Bone marrow (tissue), 2 donors: ENCODE measurements at places on chromosomes 16 and 17.

DNA sequence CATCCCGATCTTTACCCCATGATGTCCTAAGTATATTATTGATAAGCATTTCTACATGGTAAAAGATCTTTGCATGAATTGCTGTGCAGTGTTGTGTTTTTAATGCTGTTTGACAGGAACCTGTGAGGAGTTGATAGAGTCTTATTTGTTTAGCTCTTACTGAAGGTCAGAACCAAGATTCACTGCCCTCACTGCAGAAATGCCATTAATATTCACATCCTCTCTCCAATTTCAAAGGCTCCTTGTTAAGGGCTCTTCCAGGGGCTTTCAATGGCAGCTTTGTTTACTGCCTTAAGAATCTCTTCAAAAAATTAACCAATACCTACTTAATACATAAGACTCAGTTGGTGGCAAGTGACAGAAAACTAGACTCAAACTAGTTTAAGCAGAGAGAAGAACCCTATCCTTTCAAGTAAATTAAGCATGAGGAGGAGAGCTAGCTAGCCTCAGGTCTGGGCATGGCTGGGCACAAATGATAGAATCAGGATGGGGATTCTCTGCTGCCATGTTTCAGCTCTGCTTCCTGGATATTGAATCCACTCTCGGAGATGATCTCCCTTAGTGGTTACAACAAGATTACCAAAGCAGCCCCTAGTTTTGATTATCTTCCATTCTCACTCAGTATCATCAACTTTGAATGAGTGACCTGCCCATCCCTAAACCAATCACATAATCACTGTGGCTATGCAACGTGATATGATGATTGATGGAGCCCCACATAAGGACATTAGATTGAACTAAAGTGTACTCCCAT, 311.8 kb downstream of the CDH11 start:
- DNase-seq: no peak

- DNase-seq: no peak
Observed at GRCh38 chr16:7722761-7723160, 390.1 kb downstream of the RBFOX1 start.

DNA sequence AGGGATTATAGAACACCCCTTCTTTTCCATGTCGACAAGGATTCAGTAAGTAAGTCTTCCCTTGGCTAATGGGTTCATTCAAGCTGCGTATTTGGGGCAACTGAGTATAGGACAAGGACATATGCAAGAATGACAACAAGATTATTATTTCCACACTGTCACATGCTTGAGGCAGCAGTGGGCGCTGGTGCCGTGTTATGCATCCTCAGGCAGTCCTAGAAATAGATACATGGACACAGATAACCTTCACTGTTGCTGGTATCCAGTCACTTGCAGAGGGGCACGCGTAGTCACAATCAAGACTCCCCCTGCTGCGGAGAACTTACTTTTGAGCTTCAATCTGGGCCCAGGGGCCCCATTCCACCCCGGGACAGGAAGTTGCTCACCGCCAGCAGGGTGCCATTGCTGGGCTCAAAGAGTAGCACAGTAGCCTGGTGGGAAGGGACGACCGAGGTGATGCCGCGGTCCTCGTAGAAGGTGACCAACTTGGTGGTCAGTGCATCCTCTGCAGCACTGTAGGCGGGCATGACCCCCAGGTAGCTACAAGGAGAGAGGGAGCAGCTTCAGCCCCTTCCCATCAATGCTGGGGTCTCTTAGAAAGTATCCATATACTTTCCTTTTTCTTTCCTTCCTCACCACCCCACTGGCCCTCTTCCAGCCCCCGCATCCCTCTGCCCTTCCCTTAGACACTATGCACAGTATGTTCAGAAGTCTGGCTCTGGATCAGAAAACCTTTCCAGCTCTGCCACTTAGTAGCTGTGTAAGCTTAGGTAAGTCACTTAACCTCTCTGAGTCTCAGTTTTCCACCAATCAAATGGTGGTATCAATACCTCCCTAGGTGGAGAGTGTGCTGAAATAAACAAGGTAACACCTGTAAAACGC, 804 bp downstream of the CRYM start:
- no peak for DNase-seq

- DNase-seq: no peak
Observed at GRCh38 chr17:56326001-56326359, 172.7 kb downstream of the ANKFN1 start.

- DNase-seq: no peak
Observed at GRCh38 chr16:56143666-56144065, 47.6 kb upstream of the GNAO1 start.

DNA sequence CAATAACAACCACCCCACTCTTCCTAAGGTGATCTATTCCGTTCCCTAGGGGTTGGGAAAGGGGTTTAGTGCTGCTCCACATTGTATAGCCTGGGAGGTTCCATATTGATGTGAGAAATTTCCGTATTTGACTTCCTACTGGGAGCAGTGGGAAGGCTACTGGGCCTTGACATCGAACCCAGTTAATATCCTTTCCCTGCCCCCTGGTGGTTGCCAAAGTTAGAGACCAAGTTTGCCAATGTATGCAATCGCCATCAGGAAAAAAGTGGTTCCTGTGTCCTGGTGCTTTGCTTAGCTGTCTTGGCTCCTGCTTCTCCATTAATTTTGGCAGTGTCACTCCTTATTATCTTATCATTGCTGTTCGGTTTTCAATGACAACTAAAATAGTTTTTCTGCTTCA, 914.9 kb downstream of the KCNJ2 start:
- no peak for DNase-seq

DNA sequence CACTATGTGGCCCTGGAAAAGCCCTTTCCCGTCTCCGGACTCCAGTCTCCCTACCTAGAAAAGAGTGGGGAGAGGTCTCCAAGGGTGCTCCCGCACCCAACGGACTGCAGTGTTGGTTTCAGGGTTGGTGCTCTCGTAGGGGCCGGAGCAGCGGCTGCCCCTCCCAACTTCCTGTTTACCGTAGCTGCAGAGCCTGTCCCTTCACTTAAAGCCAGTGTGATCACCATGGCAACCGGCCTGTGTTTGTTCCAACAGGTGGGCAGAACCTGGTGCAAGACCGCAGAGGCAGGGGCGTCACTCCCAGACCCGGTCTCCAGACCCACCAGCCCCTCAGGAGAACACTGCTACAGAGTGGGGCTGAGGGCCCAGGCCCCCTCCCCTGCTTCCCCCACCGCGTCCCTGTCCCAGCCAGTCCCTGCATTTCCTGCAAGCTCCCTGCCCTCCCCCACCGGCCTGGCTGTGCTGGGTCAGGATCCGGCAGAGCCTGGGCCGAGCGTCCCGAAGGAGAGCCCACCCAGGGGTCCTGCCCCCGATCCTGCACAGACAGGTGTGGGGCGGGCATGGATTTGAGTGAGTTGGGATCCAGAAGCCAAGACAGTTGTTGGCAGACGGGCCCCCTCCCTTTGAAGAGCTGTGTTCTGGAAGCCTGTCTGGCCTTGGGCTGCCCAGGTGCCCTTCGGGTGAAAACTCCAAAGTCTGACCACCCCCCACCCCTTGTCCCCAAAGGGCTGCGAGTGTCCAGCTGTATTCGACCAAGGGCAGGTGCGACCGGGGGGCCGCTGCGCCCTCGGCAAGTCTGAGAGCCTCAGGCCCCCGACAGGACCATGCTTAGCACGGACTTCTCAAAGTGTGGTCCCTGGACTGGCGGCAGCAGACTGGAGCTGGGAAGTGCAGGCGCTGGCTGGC, 1.5 kb upstream of the BAIAP3 start:
- no peak for DNase-seq

DNA sequence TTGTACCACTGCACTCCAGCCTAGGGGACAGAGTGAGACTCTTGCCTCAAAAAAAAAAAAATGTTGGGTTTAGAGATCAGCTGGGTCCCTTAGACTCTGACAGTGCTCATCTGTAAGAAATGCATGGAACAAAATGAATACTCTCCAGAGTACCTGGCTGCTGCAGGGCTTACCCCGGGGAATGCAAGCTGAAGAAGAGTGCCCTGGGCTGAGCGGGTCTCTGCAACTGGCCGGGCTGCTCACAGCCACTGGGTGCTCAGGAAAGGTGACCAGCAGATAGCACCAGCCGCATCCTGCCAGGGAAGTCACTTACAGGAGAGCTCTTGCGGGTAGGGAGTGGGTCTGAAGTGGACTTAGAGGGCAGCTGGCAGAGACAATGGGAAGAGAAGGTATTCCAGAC, 82.1 kb downstream of the GAS7 start:
- no peak for DNase-seq

GRCh38 chr16:59973966-59974365, 1239.8 kb upstream of the GOT2 start:
- DNase-seq: no peak

GRCh38 chr16:10776280-10776679, 32.6 kb downstream of the NUBP1 start:
- DNase-seq: no peak

GRCh38 chr17:2049333-2050299, 5.3 kb upstream of the HIC1 start:
- no peak for DNase-seq

DNA sequence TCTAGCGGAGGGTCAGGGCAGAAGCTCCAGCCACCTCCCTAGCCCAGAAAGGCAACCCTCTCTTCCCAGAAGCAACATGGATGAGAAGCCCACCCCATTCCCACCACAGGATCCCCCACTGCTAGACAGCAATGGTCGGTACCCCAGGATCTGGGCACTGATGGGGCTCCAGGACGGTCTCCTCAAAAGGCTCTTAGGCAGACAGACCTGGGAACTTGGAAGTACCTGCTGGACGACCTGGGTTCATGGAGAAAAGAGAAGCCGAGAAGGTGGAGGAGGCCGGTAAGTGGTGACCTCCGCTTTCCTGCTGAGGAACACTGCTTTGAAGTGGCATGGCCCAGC, 96.6 kb downstream of the TBC1D16 start:
- no peak for DNase-seq

GRCh38 chr17:71392715-71393567, 727.9 kb upstream of the SOX9 start:
- DNase-seq: no peak

DNA sequence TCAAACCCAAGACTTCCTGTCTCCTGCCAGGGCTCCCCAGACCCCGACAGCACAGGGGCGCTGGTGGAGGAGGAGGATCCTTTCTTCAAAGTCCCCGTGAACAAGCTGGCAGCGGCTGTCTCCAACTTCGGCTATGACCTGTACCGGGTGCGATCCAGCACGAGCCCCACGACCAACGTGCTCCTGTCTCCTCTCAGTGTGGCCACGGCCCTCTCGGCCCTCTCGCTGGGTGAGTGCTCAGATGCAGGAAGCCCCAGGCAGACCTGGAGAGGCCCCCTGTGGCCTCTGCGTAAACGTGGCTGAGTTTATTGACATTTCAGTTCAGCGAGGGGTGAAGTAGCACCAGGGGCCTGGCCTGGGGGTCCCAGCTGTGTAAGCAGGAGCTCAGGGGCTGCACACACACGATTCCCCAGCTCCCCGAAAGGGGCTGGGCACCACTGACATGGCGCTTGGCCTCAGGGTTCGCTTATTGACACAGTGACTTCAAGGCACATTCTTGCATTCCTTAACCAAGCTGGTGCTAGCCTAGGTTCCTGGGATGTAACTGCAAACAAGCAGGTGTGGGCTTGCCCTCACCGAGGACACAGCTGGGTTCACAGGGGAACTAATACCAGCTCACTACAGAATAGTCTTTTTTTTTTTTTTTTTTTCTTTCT, 8.1 kb downstream of the SERPINF1 start:
- DNase-seq: no peak

GRCh38 chr16:30350134-30350871, 4.8 kb downstream of the CD2BP2 start:
- no peak for DNase-seq

DNA sequence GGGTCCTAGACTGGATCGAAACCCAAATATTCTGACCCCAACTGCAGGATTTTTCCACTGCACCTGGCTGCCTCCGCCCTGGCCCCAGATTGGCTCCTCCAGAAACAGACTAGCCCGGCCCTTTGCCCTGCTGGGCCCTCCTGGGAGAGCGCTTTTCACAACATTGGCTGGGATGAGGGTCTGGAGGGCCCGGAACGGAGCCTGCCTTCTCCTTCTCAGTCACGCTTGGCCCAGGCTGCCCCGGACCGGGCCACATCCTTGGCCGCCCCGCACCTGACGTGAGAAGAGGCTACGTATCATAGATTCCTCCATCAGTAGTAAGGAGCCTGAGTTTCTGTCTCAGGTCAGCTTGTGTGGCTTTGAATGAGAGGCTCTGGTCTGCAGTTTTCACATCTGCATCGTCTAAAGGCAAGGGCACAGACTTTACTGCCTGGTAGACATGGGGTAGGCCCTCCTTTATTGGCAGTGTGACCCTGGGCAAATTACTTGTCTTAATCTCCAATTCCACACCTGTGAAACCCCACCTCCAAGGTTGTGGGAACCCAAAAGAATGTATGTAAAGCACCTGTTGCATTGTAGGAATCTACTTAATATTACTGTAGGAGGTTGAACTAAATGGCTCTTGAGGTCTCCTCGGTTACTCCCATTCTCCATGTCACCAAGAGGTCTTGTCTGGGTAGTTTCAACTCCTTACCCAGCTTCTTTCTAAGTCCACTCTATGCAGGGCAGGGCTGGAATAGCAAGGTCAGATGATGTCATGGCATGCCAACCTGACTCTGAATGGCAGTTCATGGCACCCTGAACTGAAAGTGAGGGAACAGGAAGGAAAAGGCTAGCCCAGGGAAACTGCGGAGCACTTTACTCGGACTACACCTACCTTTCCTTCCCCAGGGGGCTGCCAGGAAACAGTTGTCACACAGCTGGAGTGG, 661 bp downstream of the LRRC3C start:
- no peak for DNase-seq

GRCh38 chr17:71558901-71559300, 561.9 kb upstream of the SOX9 start:
- no peak for DNase-seq

DNA sequence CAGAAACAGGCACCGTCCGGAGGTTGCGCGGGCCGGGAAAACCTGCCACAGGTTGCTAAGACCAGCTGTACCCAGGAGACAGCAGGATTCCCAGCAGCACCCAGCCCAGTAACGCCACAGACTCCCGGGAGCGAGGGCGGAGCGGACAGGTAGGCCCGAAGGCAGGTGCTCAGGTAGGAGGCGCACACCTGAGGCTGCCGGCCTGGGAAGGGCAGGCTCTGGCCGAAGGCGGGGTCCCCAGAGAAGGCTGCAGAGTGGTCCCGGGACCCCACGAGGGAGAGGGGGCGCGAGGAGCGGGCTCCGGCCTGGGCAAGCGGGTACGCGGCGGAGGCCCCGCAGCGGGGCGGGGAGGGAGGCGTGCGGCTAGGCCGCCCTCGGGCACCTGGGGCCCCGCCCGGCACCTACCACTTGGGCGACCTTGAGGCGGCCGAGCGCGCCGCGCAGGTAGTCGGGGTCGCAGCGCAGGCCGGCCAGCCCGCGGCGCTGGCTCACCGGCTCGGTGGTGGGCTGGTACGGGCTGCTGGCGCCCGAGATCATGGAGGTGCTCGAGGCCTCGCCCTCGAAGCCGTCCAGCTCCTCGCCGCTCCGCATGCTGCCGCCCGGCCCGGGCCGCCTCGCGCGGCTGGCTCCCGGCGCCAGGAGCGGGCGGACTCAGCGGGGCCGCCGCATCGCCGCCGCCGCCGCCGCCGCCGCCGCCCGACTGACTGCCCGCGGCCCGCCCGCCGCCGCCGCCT, 441 bp downstream of the CMTM4 start:
- DNase-seq: no peak

- DNase-seq: no peak
Observed at GRCh38 chr16:77195411-77195810, 3.8 kb upstream of the SYCE1L start.
